AG09309 (cell line): ENCODE measurements at places on chromosomes 1 and 21.

DNA sequence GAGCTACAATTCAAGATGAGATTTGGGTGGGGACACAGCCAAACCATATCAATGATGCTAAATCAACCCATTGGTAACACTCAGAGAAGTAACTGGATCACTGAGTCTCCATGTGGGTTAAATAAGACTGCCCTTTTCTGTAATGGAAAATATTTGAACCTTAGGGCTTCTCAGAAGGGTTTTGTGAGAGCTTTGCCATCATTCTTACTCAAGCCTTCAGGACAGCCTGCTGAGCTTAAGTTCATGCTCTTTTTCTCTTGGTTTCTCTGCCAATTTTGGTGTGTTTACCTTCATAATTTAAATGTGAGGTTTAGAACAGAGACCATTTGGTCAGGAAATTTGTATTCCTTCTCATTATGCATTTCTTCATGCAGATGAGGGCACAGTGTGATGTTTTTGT is 74.7 kb downstream of the DISC1 start:
- DNase-seq: no peak

DNA sequence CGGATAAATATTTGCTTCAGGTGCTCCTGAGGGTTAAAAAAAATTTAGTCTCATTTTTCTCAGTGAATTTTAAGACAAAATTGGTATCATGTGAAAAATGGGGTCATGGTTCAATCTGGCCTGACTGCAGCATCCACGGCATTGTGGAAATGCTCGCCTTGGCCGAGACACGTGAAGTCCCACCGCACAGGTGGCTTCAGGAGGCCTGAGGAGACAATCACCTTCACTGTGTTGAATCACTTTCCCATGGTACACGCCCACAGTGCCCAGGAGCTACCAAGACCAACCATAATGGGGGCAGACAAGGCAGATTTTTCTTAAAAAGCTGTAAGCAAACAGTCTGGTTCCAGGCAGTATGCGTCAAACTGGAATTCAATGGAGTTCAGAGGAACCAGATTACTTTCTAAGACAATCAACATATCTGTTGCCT is 11.0 kb upstream of the CPLANE2 start:
- DNase-seq: no peak

GRCh38 chr1:157274698-157275534 is 136.7 kb upstream of the ETV3 start:
- DNase-seq: peak; percentile 10

DNA sequence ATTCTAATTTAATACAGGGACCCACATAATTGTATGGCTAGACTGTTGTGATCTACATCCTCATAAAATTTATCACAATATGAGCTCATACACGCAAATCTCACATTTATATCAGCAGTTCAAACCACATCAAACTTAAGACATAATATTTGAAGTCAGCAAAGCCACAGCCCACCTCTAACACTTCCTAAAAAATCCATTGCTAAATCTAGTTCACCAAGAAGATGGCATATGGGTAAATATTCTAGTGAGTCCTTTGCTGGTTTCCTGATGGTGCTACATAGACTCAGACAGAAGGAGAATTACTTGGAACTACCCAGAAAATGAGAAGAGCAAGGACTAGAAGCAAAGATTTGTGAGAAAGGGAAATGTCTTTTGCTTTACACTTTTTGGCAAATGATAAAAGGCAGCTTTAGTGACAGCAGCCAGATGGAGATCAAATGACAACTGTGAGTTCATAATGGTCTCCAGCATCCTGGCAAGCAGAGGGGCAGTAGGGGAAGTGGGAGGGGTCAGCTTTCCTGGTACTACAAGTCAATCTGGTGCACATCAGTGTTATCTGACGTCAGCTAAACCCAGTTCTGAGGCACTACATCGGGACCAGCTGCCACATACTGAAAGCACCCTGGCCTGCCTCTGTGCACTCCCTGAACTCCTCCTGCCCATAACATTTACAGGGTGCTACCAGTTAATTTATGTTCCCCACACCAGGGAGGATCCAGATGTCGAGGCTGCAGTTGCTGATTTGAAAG is 10.6 kb upstream of the GADD45A start:
- no peak for DNase-seq

DNA sequence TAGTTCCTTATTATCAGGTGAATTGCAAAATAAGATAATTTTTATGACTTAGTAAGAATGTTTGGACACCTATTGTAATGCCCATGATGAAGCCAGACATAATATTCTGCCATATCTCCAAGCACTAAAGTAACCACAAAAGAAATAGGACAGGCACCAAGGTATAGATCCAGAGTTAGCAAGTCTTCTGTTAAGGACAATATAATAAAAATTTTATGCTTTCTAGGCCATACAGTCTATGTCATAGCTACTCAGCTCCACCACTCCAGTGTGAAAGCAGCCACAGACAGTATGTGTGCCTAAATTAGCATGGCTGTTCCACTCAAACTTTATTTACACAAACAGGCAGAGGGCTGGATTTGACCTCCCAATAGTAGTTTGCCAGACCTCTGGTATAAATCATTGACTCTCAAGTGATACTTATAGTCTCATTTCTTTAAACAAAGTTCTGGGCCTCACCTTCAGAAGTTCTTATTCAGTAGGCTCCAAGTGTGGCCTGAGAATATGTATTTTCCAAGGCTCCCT is 88.3 kb downstream of the SCMH1 start:
- DNase-seq: no peak

- no peak for DNase-seq
Observed at GRCh38 chr1:201619513-201619912, 80.6 kb downstream of the NAV1 start.

- no peak for DNase-seq
Observed at GRCh38 chr1:16128338-16128741, 27.5 kb downstream of the EPHA2 start.

- DNase-seq: no peak
Observed at GRCh38 chr1:174998569-174999215, 1.1 kb upstream of the CACYBP start.

DNA sequence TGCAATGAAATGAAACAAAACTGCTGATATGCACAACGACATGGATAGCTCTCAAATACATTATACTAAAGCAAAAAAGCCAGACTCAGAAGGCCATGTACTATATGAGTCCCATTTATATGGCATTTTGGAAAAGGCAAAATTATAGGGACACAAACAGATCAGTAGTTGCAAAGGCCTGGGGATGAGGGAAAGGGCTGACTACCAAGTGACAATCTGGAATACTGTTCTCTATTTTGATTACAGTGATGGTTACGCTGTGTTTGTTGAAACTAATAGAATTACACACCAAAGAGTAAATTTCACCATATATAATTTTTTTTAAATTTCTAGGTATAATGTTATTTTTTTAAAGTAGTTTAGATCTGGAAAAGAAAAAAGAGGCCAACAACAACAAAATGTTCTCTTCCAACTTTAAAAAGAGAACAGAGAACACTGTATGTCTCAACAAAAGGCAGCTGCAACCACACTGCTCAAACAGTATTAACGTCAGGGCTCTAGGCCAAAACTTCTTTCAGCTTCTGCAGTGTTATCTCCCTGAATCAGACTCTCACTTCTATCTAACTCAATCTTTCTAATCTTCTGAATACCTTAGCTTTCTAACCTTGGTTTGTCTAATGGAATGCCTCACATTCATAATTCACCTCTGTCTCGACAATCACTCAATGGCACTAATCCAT is 75.8 kb downstream of the FOXJ3 start:
- DNase-seq: peak; percentile 8

DNA sequence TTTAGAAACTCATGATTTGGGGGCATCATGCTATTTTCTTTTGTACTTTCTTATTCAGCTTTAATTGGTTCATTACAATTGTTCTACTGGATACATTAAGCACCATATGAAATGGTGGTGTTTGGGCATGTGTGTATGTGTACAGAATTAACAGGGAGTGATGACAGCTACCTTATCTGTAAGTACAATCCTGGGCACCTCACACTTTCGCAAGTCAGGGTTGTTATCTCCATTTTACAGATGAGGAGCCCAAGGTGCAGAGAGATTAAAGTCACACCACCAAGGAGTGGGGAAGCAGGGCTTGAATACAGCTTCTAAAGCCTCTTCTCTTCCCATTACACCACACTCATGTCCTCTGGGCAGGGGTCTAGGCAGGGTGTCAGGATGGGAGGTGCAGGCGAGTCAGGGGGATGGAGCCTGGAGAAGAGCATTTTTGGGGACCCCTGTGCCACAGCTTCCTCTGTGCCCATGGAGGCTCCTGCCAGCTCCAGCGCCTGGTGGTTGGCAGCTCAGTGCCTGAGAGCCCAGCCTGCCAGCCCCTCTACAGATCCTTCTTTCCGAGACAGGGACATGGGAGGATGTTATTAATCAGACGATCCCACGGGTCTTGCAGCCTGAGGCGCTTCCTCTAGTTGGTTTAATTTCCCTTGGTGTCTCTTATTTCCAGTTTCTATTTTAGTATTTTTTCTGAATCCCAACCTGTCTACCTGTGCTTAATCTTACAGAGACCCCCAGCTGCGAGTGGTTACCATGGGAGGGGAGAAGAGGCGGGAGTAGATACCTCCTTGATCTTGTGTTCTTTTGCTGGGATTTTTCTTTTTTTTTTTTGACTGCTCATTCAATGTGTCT is 126.2 kb upstream of the CD34 start:
- DNase-seq: no peak

GRCh38 chr1:183674339-183674738 is 21.2 kb upstream of the APOBEC4 start:
- no peak for DNase-seq

- DNase-seq: no peak
Observed at GRCh38 chr1:199786695-199787094, 240.8 kb upstream of the NR5A2 start.

- DNase-seq: no peak
Observed at GRCh38 chr1:231576804-231577718, 48.6 kb downstream of the TSNAX start.

- DNase-seq: no peak
Observed at GRCh38 chr1:14034506-14034905, 334.5 kb downstream of the PRDM2 start.

- DNase-seq: peak; percentile 50
Observed at GRCh38 chr1:94602316-94602715, 60.8 kb upstream of the F3 start.

- DNase-seq: no peak
Observed at GRCh38 chr1:119772298-119772697, 3.6 kb upstream of the HMGCS2 start.

DNA sequence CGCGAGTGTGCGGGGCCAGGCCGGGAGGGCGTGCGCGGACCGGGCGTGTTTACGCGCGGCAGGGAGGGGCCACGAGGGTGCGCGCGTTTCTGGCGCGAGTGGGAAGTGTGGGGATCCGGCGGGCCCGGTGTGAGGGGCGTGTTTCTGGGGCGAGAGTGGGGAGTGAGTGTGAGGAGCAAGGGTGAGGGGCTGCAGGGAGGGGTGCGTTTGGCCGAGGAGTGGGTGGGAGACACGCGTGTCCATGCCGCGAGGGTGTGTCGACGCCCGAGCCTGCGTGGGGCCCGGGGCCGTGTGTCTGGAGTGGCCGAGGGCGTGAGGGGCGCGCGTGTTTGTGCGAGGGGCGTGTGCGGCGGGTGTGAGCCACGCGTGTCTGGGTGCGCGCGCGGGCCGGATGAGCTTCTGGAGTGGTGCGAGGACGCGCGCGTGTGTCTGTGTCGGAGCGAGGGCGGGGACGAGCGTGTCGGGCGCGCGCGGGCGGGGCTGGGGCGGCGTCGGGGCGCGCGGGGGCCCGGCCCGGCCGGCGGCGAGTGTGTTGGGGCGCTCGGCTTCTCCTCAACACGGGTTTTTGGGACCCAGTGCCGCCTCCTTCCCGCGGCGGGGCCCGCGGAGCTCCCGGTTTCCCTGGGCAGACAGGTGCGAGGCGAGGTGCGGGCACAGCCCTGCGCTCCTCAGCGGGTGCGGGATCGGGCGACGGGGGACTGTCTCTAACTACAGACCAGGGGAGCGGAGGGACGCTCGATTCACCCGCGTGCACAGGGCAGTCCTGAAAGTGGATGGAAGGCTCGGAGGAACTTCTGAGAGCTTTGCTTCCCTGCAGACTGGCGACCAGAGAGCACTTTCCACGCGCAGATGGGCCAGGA is 65.8 kb upstream of the VAMP3 start:
- DNase-seq: no peak

DNA sequence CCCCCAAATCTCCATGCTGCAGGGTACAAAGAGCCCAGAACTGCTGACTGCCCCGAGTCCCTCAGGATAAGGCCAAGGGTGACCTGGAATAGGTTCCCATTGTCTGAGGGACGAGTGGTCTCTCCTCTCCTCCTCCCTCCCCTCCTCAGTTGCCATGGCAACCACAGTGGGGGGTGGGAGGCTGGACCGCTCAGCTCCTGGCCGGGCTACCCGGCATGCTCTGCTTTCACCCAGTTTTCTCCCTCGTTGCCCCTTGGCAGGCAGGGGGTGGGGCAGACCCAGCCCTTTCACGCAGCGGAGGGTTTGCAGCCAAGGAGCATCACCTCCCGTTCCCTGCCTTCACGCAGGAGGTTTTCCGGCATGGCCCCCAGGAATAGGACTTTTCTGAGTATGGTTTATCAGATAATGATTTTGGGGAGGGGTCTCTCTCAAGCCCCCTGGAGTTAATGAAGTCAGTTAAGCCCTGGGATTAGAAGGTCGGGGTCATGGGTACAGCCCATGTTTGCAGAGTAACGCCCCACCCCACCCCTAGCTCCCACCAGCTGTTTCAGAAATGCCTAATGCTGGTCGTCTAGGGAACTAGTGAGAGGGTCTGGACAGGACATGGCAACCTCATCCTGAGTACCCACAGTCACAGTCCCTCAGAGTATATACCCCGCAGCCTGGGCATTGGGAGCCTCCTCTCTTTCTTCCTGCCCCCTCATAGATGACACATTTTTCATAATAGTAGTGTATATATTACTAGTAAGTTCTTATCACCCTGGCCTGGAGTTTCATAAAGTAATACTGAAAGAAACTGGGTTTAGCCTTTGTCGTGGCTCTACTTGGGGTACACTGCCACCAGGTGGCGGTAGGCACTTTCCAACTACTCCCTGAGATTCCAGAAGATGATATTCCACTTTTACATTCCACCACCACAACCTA is 20.7 kb downstream of the C1QB start:
- DNase-seq: peak; percentile 28

- DNase-seq: no peak
Observed at GRCh38 chr1:91054780-91055481, 33.1 kb upstream of the ZNF644 start.

GRCh38 chr1:78318011-78318410 is 172.8 kb upstream of the PTGFR start:
- no peak for DNase-seq

DNA sequence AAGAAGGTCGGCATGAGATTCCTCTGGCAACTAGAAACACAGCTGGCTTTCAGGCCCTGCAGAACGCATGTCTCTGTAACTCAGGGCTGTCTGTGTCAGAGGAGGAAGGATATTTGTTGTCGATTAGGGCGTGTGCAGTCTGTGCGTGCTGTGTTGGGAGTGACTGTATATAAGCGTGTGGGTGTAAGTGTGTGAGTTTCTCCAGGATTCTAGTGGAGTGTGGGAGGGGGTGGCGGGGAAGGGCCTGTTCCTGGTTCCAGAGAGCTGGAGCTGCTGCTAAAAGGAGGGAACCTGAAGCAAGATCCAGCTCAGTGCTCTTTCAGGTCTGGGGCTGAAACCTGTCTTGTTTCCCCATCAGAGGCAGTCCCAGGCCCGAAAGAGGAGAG is 74.3 kb downstream of the SLC16A1 start:
- DNase-seq: no peak
